ENCODE measurements at places on chromosomes 12 and 14.
A peak's percentile ranks its signal among the peaks of the same experiment; 100 is the strongest.

- DNase-seq: no peak
Measured at GRCh38 chr14:103545915-103546651, 16.4 kb downstream of the BAG5 start.

DNA sequence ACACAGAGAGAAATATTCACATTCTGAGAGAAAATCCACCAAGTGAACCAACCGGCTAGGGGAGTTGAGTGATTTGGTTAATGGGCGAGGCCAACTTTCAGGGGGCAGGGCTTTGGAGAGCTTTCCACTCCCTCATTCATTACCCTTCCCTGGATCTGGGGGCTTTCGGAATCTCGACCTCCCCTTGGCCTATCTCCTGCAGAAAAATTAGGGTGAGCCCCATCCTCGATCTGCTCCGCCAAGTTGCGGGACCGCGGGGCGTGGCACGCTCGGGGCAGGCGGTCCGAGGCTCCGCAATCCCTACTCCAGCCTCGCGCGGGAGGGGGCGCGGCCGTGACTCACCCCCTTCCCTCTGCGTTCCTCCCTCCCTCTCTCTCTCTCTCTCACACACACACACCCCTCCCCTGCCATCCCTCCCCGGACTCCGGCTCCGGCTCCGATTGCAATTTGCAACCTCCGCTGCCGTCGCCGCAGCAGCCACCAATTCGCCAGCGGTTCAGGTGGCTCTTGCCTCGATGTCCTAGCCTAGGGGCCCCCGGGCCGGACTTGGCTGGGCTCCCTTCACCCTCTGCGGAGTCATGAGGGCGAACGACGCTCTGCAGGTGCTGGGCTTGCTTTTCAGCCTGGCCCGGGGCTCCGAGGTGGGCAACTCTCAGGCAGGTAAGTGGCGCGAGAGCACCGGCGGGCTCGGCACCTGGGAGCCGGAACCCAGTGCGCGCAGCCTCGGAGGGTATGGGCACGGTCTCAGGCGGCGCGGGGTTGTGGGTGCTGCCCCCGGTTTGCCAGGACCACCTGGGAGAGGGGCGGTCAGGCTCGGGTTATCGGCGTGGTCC is at the start of gene ERBB3:
Gene ERBB3, plus strand, starts transcription at position 443 of the 833 bp plus-strand sequence. Its CDS starts 136 bp downstream, at position 579.
- peak; percentile 52 for DNase-seq

DNA sequence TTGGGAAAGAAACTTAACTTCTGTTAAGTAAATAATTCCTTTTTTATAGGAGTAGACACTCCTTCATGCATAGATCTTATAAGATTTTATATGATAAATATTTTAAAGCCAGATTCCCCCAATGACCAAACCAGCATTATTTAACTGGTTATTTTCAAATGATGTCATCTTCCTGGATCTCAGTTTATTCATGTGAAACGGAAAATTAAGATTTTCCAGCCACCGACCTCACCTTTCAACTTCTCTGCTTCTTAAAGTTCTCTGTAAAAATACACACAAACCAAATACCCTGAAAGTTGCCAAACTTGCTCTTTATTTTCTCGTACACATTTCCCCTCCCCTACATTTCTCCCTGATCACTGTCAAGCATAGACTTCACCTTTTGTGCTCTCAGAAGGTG is 364.2 kb downstream of the GALC start:
- DNase-seq: no peak

GRCh38 chr14:90539996-90540395 is 143.2 kb downstream of the CALM1 start:
- DNase-seq: no peak

- DNase-seq: no peak
Measured at GRCh38 chr14:106622200-106622745, 1095.9 kb downstream of the TMEM121 start.

- DNase-seq: no peak
Measured at GRCh38 chr12:121167951-121168350, 35.3 kb downstream of the P2RX7 start.

DNA sequence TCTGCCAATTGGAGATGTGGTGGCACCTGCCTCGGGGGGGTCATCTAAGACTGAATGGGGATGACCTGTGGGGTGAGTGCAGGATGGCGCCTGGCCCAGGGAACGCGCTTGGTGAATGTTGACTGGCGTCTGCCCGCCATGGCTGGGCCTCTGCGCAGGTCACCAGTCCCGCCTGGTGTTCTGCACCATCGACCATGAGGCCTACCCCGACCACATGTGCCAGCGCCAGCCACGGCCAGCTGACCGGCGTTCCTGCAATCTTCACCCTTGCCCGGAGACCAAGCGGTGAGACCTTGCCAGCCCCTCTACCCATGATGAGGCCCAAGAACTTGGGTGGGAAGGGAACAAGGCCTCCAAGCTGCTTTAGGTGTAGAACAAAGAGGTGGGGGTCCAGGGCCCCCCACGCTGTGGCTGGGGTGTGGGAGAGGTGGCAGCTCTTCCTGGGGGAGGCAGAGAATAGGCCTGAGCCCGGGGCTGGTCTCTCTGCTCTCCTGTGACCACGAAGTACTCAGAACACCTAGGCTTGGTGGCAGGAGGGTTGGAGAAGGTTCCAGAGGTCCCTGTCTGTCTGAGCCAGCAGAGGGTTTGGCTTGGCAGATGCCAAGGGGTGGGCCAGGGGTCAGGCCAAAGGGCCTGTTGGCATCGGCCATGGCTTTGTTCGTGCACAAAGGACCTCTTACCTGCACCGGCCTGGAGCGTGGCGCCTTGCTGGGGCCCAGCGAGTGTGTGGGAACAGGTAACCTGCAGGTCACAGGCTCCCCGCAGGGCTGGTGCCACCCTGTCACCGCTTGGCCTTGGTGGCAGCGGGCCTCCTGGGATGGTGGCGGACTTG is 15.4 kb downstream of the PAPLN start:
- DNase-seq: no peak

DNA sequence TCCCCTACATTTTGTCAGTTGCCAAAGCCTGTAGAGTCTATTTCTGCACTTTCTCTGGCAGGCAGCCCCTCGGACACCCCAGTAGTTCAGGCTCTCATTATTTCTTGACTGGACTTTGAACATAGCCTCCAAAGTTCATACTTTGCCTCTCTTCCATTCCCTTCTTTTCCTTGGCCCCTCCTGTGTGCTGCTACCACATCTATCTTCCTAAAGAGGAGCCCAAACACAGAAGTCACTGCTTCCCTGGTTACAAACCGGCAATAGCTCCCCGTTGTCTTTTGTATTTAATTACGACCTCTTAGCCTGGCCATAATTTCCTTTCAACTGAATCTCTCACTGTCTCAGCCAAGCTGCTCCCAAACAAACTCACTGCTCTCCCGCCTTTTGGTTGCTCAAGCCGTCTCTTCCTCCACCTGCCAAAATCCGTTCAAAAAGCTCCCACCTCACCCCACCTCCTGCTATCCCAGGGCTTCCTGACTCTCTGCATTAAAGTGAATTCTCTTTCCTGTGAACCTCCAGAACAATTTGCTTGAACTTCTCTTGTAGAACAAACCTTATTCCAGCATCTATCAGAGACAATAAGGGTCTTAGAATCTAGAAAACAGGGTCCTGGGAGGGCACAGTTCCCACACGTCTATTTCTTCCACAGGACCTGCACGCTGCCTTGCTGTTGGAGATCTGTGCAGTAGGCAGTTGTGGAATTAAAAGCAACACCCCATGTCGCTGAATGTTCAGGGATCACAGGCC is 46.9 kb downstream of the PRMT8 start:
- no peak for DNase-seq

DNA sequence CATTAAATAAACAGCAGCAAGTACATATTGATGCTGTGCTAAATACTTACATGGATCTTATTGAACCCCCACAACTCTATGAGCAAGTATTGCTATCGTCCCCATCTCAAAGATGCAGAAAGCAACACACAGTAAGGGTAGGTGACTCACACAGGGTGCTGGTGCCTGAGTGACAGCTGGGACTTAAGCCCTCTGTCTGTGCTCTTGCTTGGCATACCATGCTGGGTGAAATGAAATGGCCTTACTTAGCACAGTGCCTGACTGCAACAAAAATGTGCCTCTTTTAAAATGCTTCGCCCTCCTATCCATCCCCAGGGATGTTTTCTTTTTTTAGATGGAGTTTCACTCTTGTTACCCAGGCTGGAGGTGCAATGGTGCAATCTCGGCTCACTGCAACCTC is 788 bp downstream of the TEX52 start:
- no peak for DNase-seq

- no peak for DNase-seq
Measured at GRCh38 chr12:99916555-99916954, 68.2 kb downstream of the ANKS1B start.

GRCh38 chr14:99552572-99553216 is 51.3 kb downstream of the CCDC85C start:
- no peak for DNase-seq

GRCh38 chr14:52602131-52602530 is 49.5 kb downstream of the GPR137C start:
- no peak for DNase-seq

DNA sequence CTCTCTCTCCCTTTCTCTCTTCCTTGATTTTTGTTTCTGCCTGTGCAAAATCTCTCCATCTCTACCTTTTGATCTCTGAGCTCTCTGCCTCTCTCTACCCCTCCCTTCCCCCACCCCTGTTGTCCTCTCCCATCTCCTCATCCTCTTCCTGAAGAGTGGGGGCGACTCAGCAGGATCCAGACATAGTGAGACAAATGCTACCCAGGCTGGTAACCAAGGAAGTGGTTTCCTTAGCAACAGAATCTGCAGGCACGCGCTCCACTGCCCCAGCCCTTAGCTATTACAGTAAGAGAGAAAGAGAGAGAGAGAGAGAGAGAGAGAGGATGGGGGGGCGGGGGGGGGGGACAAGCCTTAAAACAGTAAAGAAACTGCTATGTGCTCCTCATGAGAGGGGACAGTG is 85.6 kb downstream of the CMKLR1 start:
- DNase-seq: no peak

- peak; percentile 92 for DNase-seq
Measured at GRCh38 chr14:21024585-21025370, at the start of gene NDRG2. NDRG2 (minus strand) TSS chr14:21025061; CDS start chr14:21023315, 1,746 bp downstream.

- DNase-seq: no peak
Measured at GRCh38 chr14:105689722-105690121, 163.3 kb downstream of the TMEM121 start.

GRCh38 chr12:107251288-107251687 is 157.9 kb upstream of the CRY1 start:
- DNase-seq: no peak

GRCh38 chr12:114671443-114672411 is 12.2 kb downstream of the TBX3 start:
- no peak for DNase-seq

GRCh38 chr14:30240685-30241084 is 313.0 kb upstream of the PRKD1 start:
- DNase-seq: no peak

DNA sequence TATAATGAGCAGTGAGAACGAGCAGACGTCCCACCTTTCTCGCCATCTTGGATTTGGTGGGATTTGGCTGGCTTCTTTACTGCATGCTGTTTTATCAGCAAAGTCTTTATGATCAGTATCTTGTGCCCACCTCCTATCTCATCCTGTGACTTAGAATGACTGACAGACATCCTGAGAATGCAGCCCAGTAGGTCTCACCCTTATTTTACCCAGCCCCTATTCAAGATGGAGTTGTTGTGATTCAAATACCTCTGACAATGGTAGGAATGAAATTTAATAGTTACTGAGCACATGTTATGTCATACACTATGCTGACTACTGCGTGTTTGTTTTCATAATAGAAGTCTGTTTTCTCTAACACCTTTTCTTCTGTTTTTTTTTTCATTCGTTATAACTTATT is 1.9 kb downstream of the TMTC3 start:
- no peak for DNase-seq

DNA sequence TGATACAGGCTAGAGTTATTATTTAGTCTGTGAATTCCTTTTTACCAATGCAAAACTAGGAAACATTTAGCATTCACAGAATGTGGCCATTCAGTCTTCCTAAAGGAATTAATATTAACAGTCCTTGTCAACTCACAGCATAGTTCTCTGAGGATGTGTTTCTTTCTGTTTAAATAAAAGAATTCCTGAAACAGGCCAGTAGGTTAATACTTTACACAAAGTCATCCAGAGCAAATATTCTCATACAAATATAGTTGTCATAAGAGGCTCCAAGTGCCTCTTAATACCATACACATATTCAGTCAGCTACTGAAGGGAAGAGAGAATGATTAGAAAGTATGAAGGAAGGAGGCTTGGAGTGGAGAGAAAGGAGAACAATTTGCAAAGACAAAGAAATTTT is 120.1 kb downstream of the LMNTD1 start:
- no peak for DNase-seq

DNA sequence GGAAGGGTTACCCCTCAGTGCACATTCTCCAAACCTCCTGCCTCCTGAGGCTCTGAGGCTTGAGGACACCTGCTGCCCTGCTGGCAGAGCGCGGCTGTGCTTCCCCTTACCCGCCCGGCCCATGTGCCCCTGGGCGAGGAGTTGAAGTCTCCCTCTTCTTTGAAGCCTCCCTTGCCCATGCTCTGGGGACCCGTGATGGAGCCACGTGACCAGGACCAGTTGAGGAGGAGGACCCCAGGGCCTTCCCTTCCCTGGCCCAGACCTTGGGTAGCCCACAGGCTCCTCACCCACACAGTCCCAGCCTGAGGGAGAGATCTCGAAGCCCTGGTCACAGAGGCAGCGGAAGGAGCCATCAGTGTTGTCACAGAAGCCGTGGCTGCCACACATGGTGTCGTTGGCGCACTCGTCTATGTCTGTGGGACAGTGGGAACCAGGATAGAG is 12.9 kb downstream of the ISCA2 start:
- no peak for DNase-seq

- DNase-seq: no peak
Measured at GRCh38 chr14:106875503-106875902, 1349.1 kb downstream of the TMEM121 start.

DNA sequence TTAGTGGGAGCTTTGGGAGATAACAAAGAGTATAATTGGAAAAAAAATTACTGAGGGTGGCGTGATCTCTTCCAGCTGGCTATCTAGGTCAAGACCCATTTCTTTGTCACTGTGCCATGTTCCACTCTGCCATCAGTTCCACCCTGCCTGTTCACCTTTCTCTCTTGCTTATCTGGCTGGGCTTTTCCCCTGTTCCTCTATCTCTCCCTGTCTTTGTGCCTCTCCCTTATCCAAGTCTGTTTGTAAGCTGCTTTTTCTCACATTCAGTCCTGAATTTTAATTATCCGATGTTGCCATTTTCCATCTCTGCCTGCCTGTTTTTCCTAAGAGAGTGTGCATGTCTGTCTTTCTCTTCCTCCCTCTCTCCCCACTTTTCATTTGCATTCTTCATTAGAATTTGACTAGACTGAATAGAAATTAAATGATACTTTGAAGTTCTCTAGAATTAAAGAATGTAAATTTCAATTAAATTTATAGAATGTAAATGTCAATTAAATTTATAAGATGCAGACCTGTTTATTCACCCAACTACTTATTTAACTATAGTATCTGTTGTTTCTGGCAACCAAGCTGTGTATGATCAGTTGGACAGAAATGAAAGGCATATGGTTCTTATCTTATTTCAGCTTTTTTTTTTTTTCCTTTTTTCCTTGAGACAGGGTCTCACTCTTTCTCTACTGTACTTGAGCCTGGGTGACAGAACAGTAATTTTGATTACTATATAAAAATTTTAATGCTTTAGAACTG is 40.9 kb upstream of the A2ML1 start:
- no peak for DNase-seq

- no peak for DNase-seq
Measured at GRCh38 chr12:115823635-115824034, 453.9 kb downstream of the MED13L start.

- no peak for DNase-seq
Measured at GRCh38 chr12:1533205-1533601, 61.2 kb downstream of the FBXL14 start.

- DNase-seq: no peak
Measured at GRCh38 chr12:69275471-69275891, 36.1 kb downstream of the CPSF6 start.

Measured in D721Med (cell line).